ENCODE measurements at places on chromosomes 12 and 14. TPM values are rescaled to one million over a fixed set of nuclear protein-coding genes. Genes with fewer than 3 reads are reported as not detected.
A peak's percentile ranks its signal among the peaks of the same experiment; 100 is the strongest.

Gene KCNC2
- 11.6 TPM for total RNA-seq

Gene TRAF3
- total RNA-seq, result 16.7 TPM

Gene IFNG-AS1
- total RNA-seq, result not detected

GRCh38 chr14:23047751-23048693 is 6.0 kb downstream of the PSMB11 start:
- H3K27me3 ChIP-seq, result peaks cover 13% of the 10 kb centered on the region
- peaks cover 22% of the 10 kb centered on the region for H3K4me1 ChIP-seq
- H3K36me3 ChIP-seq, result peaks cover 6% of the 10 kb centered on the region
- no peak for DNase-seq
- peak overlapping the region; percentile 15 for H3K27ac ChIP-seq

GRCh38 chr12:110371408-110372055 is 32.0 kb downstream of the ANAPC7 start:
- peak overlapping the region; percentile 33 for H3K27ac ChIP-seq
- H3K27me3 ChIP-seq, result no peaks in the 10 kb centered on the region
- DNase-seq, result no peak
- H3K4me1 ChIP-seq, result peaks cover 20% of the 10 kb centered on the region
- H3K4me3 ChIP-seq, result no peak overlapping the region

GRCh38 chr12:72957454-72957853 is 685.3 kb downstream of the TRHDE start:
- DNase-seq, result no peak
- H3K4me3 ChIP-seq, result no peak overlapping the region
- no peaks in the 10 kb centered on the region for H3K4me1 ChIP-seq
- H3K27ac ChIP-seq, result no peak overlapping the region
- no peaks in the 10 kb centered on the region for H3K27me3 ChIP-seq

GRCh38 chr12:76020281-76020680 is 11.3 kb downstream of the PHLDA1 start:
- DNase-seq, result no peak
- H3K27me3 ChIP-seq, result no peaks in the 10 kb centered on the region
- no peak overlapping the region for H3K27ac ChIP-seq
- H3K4me1 ChIP-seq, result peaks cover 6% of the 10 kb centered on the region
- peaks cover 4% of the 10 kb centered on the region for H3K36me3 ChIP-seq

- H3K4me1 ChIP-seq, result no peaks in the 10 kb centered on the region
- no peak overlapping the region for H3K4me3 ChIP-seq
- no peak for DNase-seq
- H3K27me3 ChIP-seq, result no peaks in the 10 kb centered on the region
These were observed 13.1 kb upstream of the KLRC1 start for GRCh38 chr12:10466311-10466710.

DNA sequence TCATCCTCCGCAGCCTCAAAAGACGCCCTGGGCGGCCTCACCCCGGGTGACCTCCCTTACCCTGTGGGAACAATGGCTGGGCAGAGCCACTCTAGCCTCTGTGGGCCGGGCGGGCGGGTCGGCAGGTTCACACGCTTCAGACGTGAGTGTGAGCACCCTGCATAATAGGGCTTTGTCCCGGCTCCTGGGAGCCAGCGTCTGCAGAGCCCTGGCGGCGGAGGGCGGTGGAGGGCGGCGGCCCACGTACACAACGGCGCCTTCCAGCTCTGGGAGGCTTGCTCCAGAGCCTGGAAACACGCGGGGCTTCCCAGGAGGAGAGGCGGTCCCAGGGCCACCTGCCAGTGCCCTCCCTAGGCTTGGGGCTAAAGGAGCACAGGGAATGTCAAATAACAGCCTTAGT is 205.6 kb downstream of the BCL11B start:
- H3K36me3 ChIP-seq, result peaks cover 5% of the 10 kb centered on the region
- no peaks in the 10 kb centered on the region for H3K4me1 ChIP-seq
- H3K27ac ChIP-seq, result no peak overlapping the region
- no peak overlapping the region for H3K4me3 ChIP-seq
- DNase-seq, result no peak

DNA sequence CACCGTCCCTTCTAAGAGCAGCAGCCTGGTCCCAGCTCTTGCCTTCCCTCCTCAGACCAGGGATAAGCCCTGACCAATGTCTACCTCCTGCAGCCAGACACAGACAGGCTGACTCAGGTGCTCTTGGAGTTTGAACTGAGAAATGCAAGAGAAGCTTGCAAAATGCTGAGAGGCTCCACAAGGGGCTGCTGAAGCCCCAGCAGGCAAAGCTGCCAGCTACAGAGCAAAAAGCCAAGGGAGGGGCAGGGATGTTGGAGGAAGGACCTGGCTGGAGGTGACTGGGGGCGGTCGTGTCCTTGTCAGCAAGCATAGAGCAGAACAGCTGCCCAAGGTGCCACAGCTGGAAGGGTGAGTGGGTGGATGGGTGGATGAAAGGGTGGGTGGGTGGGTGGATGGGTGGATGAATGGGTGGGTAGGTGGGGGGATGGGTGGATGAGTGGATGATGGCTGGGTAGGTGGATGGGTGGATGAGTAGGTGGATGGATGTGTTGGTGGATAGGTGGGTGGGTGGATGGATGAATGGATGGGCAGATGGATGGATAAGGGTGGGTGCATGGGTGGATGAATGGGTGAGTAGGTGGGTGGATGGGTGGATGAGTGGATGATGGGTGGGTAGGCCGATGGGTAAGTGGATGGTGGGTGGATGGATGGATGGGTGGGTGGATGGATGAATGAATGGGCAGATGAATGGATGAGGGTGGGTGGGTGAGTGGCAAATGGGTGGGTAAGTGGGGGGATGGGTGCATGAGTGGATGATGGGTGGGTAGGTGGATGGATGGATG is 4.0 kb upstream of the INF2 start:
- no peak overlapping the region for H3K27ac ChIP-seq
- no peak for DNase-seq
- H3K4me1 ChIP-seq, result peaks cover 11% of the 10 kb centered on the region
- H3K27me3 ChIP-seq, result no peaks in the 10 kb centered on the region
- no peaks in the 10 kb centered on the region for H3K36me3 ChIP-seq

DNA sequence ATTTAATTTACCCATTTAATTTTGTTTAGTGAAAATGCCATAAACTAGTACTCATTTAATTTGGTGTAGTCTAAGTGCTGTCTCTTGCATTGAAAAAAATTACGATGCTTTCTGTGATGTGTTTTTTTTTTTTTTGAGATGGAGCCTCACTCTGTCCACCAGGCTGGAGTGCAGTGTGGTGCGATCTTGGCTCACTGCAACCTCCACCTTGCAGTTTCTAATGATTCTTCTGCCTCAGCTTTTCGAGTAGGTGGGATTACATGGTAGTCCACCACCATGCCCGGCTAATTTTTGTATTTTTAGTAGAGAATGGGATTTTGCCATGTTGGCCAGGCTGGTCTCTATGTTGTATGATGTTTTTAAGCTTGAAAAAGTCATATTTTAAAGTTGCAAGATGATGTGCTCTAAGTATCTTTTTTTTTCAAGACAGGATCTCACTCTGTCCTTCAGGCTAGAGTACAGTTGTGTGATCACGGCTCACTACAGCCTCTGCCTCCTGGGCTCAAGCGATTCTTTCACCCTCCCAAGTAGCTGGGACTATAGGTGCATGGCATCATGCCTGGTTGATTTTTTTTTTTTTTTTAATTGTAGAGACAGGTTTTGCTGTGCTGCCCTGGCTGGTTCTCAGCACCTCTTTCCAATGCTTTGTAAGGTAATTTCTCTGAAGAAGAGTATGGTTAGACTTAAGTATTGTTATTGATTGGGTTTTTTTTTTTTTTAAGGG is 8.6 kb downstream of the LRRC10 start:
- H3K36me3 ChIP-seq, result no peaks in the 10 kb centered on the region
- H3K4me1 ChIP-seq, result peaks cover 3% of the 10 kb centered on the region
- no peaks in the 10 kb centered on the region for H3K27me3 ChIP-seq
- DNase-seq, result no peak
- no peak overlapping the region for H3K27ac ChIP-seq
- no peak overlapping the region for H3K4me3 ChIP-seq

- no peaks in the 10 kb centered on the region for H3K36me3 ChIP-seq
- no peak overlapping the region for H3K27ac ChIP-seq
- no peak for DNase-seq
- no peak overlapping the region for H3K4me3 ChIP-seq
- H3K27me3 ChIP-seq, result no peaks in the 10 kb centered on the region
These were observed 355.0 kb downstream of the ETNK1 start for GRCh38 chr12:22979854-22980469.

DNA sequence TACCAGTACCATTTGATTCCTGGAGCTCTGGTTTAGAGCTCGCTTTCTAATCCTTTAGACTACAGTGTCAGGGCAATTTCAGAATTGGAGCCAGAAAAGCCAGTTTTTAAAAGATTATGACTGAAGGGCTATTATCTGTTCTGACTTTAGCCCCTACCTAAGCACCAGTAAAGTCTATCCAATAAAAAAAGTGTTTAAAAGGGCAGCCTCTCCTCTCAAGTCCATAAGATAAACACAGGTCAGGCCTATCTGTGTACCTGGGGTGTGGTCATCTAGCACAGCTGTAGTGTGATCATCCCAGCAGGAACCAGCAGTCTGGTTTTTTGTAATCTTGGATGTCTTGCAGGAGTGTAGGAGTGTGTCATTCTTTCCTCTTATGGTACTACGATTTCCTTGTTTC is 6.6 kb downstream of the APPL2 start:
- no peak for DNase-seq
- no peaks in the 10 kb centered on the region for H3K27me3 ChIP-seq
- H3K27ac ChIP-seq, result no peak overlapping the region
- no peak overlapping the region for H3K4me3 ChIP-seq
- peaks cover 9% of the 10 kb centered on the region for H3K4me1 ChIP-seq

DNA sequence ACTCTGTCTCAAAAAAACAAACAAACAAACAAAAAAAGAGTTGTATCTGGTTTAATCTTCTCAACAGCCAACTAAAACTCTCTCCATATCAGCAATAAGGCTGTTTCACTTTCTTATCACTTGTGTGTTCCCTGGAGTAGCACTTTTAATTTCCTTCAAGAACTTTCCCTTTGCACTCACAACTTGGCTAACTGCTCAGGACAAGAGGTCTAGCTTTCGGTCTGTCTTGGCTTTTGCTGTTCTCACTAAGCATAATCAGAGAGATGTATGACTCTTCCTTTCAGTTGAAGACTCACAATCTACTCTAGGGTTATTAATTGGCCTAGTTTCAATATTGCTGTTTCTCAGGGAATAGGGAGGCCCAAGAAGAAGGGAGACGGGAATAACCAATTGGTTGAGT is 12.3 kb downstream of the NEMP1 start:
- H3K27ac ChIP-seq, result no peak overlapping the region
- no peak for DNase-seq
- H3K27me3 ChIP-seq, result no peaks in the 10 kb centered on the region

DNA sequence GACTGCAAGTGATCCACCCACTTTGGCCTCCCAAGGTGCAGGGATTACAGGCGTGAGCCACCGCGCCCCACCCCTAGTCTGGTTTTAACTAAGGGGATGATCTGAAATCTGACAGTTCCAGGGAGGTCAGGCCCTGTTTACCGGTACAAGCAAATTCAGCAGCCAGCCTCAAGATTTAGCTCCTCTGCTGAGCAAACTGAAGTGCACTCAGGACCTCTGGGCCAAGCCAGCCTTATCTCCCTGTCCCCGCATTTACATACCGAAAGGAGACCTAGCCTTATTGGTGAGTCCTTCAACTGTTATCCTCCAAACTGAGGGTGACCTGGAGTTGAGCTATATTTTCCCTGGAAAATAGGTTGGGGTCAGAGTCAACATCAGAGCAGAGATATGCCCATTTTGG is 835 bp upstream of the ABHD4 start:
- H3K27ac ChIP-seq, result no peak overlapping the region
- H3K4me3 ChIP-seq, result peak overlapping the region; percentile 91
- no peak for DNase-seq

GRCh38 chr12:64821116-64821630 is 3.3 kb upstream of the TBC1D30 start:
- peaks cover 3% of the 10 kb centered on the region for H3K4me1 ChIP-seq
- peaks cover 4% of the 10 kb centered on the region for H3K36me3 ChIP-seq
- no peak for DNase-seq
- no peak overlapping the region for H3K4me3 ChIP-seq
- peaks cover 4% of the 10 kb centered on the region for H3K27me3 ChIP-seq
